ENCODE measurements at places on chromosomes 5 and 9. TPM values are rescaled to one million over a fixed set of nuclear protein-coding genes. Genes with fewer than 3 reads are reported as not detected.

Gene GMCL2
- total RNA-seq, result not detected

Gene CACNA1B
- total RNA-seq, result 0.07 TPM

Gene FABP6
- 0.97 TPM for total RNA-seq

Gene ABLIM3
- 5.7 TPM for total RNA-seq

Gene EGFLAM
- total RNA-seq, result 0.18 TPM

Gene AOPEP
- total RNA-seq, result 220 TPM

Gene DPYSL3
- 18.6 TPM for total RNA-seq

Gene PCDHA4
- 1.8 TPM for total RNA-seq

Gene PTPDC1
- 4.3 TPM for total RNA-seq

Gene TAF11L5
- total RNA-seq, result not detected

Gene MELK
- 79.5 TPM for total RNA-seq

Gene ESM1
- total RNA-seq, result not detected

Gene CDC23
- total RNA-seq, result 30.8 TPM

Gene SERF1A
- total RNA-seq, result 0.60 TPM

Gene GHR
- not detected for total RNA-seq

Gene IL3
- not detected for total RNA-seq

Gene CCDC183
- 0.10 TPM for total RNA-seq

Gene CCDC152
- not detected for total RNA-seq

Gene PCDHGA11
- not detected for total RNA-seq

Gene ROPN1L
- 2.1 TPM for total RNA-seq

Gene LCN9
- total RNA-seq, result not detected

Gene IFNB1
- total RNA-seq, result not detected

Gene ADAMTS16
- total RNA-seq, result 1.8 TPM

Gene GLRA1
- not detected for total RNA-seq

Gene NUTM2G
- total RNA-seq, result not detected

Gene FOXD4
- total RNA-seq, result 0.58 TPM

Gene FAT2
- total RNA-seq, result 0.02 TPM

Gene DIRAS2
- not detected for total RNA-seq

Gene CCNJL
- 11.2 TPM for total RNA-seq

All from A549 treated with DMSO at 1 μM for 4 hours (cell line).